CD4-positive, alpha-beta T cell treated with Interleukin-6 for 4 hours (primary cell): ENCODE measurements at places on chromosomes 2 and 18.

GRCh38 chr2:95004711-95005110 is 20.8 kb upstream of the MAL start:
- no peak for DNase-seq

DNA sequence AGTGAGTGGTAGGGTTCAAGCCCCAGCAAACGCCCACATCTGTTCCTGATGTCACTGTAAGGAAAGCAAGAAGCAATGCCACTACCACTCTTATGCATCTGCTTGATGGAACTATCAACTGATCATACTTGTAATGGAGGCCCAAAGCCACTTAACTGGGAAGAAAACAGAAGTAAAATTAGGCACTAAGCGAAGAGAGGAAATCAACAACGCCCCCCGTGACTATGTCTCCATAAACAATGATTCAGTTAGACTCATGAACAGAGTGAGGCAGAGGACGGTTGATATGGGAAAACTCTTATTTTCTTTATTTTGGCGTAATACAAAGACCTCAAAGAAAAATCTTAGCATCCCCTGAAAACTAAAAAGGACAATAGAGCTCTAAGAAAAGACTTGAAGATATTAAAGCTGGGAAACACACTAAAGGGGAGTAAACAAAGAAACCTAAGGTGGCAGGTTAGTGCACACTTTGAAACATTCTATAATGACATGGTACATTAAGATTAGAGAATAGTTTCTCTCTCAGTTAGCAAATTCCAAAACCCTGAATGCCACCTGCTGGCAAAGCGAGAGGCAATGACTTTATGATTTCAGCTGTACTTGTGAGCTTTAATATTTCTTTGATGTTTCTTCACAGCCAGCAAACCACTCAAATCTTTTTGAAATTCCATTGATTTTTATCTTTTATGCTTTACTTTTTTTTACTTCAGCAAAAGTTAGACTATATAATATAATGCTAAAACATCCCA is 86.5 kb downstream of the LRP2 start:
- no peak for DNase-seq

DNA sequence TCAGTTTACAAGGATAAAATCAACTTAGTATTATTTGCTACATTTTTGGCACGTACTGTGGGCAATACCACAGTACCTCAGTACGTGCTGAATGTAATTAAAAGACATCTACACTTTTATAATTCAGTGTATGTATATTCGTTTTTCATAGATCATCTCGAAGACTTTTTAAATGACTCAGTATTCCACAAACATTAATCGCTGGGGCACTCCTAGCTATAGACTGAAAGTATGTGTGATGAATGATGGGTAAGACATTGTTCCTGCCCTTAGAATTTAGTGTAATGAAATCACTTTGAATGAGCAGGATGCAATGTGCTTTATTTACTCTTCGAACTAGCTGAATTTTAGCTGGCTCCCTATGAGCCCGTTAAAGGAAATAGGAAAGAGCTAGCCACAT is 245.6 kb upstream of the RASGRP3 start:
- DNase-seq = no peak

GRCh38 chr2:23653326-23653725 is 268.3 kb downstream of the KLHL29 start:
- no peak for DNase-seq

DNA sequence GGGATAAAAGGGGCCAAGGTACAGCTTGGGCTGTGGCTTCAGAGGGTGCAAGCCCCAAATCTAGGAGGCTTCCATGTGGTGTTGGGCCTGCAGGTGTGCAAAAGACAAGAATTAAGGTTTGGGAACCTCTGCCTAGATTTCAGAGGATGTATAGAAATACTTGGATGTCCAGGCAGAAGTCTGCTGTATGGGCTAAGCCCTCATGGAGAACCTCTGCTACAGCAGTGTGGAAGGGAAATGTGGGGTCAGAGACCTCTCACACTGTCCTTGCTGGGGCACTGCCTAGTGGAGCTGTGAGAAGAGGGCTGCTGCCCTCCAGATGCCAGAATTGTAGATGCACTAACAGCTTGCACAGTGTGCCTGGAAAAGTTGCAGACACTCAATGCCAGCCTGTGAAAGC is 880.6 kb upstream of the ID2 start:
- no peak for DNase-seq

GRCh38 chr2:7133521-7133920 is 216.3 kb downstream of the RNF144A start:
- no peak for DNase-seq

- DNase-seq = no peak
Observed at GRCh38 chr2:201697899-201698298, 545 bp downstream of the MPP4 start.

- DNase-seq = no peak
Observed at GRCh38 chr2:153802671-153803070, 69.1 kb upstream of the GALNT13 start.
